ENCODE measurements at places on chromosomes 4 and X.
A peak's percentile ranks its signal among the peaks of the same experiment; 100 is the strongest.

GRCh38 chr4:159097785-159098184 is 5.1 kb upstream of the RAPGEF2 start:
- DNase-seq: no peak

DNA sequence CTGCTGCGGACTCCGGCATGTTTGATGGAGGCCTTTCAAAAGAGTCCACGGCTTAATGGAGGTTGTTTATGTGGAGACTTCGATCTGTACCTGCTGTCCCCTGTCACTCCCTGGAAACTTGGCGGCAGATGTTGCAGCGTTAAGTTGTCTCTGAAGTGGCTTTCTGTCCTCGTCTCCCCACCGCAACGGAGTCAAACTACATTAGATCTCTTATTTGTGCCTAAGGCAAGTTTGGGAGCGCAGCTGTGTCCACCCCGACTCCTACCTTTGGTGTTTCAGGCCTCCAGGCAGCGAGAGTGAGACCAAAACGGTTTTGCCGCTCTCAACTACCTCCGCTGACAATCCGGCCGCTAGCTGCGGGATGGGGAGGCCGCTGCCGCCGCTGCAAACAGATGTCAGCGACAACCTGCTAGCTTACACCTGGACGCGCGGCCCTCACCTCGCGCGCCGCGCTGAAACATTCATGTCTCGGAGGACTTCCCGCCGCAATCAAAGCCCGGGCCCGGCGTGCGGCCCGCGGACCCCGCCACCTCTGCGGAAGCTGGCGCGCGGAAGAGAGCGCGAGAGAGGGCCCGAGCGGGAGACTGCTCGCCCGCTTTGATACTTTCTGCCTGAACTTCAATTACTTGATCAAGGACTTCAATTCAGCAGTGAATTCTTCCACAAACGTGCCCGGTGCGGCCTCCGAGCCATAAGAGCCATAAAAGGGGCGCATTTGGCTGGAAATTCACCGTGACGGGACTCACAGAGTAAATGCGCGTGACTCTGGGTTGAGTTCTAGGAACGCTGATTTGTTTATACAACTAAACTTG is 108.4 kb downstream of the ANTXR2 start:
- DNase-seq: no peak

- no peak for DNase-seq
These were observed 185.5 kb downstream of the MGST2 start for GRCh38 chr4:139851133-139851532.

- peak; percentile 53 for DNase-seq
These were observed 125.3 kb downstream of the COL4A6 start for GRCh38 chrX:108312957-108313356.

Data from fibroblast of the aortic adventitia (primary cell).